Large intestine (tissue), 12 donors: ENCODE measurements at places on chromosomes 16 and 17. TPM values are rescaled to one million over a fixed set of nuclear protein-coding genes. Genes with fewer than 3 reads are reported as not detected.

- H3K36me3 ChIP-seq: no peaks in the 10 kb centered on the region
- peaks cover 4% of the 10 kb centered on the region for H3K4me1 ChIP-seq
- no peak for DNase-seq
- no peak overlapping the region for H3K27ac ChIP-seq
Measured at GRCh38 chr17:5120036-5120435, 4.2 kb downstream of the USP6 start.

Gene ACSM2A
- 0.30 TPM for polyA plus RNA-seq

DNA sequence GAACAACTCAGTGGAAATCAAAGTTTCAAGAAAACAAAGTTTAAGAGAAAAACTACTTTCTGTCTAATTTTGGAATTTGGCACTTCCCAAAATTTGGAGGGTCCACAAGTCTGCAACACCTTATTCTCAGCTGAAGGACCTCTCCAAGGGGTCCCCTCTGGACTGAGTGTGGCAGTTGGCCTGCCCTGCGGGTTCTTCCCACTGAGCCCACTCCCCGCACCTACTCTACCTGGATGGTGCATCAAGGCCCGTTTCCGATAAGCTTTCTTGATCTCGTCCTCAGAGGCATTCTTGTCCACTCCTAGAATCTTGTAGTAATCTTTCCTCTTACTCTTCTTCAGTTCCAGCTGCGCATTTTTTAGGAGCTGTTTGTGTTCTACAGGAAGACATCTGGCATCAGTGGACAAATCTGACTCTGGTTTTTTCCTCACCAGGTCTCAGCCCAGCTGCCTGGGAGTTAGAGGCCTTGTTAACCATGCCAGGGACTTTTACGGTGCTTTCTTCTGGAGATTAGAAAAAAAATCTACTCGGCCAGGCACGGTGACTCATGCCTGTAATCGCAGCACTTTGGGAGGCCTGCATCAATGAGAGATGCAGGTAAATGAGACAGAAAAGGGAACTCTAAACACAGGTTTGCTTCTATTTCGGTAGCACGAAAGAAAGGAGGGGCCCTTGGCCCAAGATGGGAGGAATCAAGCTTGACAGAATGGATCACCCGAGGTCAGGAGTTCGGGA is 15.6 kb downstream of the CNP start:
- no peak overlapping the region for H3K27ac ChIP-seq
- H3K4me1 ChIP-seq: no peaks in the 10 kb centered on the region
- DNase-seq: no peak
- H3K4me3 ChIP-seq: no peak overlapping the region

Gene CFAP97D1
- 0.04 TPM for polyA plus RNA-seq

DNA sequence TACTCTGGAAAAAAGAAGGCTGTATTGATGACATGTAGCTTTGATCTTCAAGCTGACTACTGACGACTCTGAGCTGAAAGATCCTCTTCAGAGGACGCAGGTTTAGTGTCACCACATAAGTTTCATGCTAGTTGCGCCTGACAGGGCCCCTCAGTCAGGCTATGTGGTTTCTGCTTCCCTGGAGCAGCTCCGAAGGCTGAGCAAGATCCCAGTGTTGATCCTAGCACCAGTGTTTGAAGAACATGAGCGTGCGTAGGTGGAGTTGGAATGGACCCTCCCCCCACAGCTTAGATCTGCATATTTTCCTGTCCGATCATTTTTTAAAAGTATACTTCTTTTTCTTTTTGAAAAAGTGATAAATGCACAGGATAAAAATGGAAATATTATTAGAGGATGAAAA is 17.3 kb downstream of the BANP start:
- no peaks in the 10 kb centered on the region for H3K27me3 ChIP-seq
- H3K4me1 ChIP-seq: peaks cover 7% of the 10 kb centered on the region
- no peak overlapping the region for H3K27ac ChIP-seq
- no peak for DNase-seq
- peaks cover 5% of the 10 kb centered on the region for H3K36me3 ChIP-seq
- H3K4me3 ChIP-seq: no peak overlapping the region

Gene HOXB6
- polyA plus RNA-seq: 9.8 TPM

- H3K27ac ChIP-seq: no peak overlapping the region
- no peak for DNase-seq
- no peaks in the 10 kb centered on the region for H3K36me3 ChIP-seq
- H3K4me1 ChIP-seq: no peaks in the 10 kb centered on the region
- no peaks in the 10 kb centered on the region for H3K27me3 ChIP-seq
Measured at GRCh38 chr17:73121506-73121905, 29.0 kb upstream of the SLC39A11 start.

Gene MLKL
- polyA plus RNA-seq: 9.6 TPM

GRCh38 chr17:67435122-67435521 is 58.0 kb downstream of the PITPNC1 start:
- no peak for DNase-seq
- peaks cover under 1% of the 10 kb centered on the region for H3K27me3 ChIP-seq
- H3K4me3 ChIP-seq: no peak overlapping the region
- no peaks in the 10 kb centered on the region for H3K4me1 ChIP-seq
- no peak overlapping the region for H3K27ac ChIP-seq
- no peaks in the 10 kb centered on the region for H3K36me3 ChIP-seq

Gene VAT1L
- 14.8 TPM for polyA plus RNA-seq

GRCh38 chr16:28958216-28958615 is 7.5 kb downstream of the NFATC2IP start:
- H3K27ac ChIP-seq: no peak overlapping the region
- peaks cover 79% of the 10 kb centered on the region for H3K36me3 ChIP-seq
- no peaks in the 10 kb centered on the region for H3K4me1 ChIP-seq
- H3K4me3 ChIP-seq: no peak overlapping the region
- no peak for DNase-seq
- no peaks in the 10 kb centered on the region for H3K27me3 ChIP-seq

GRCh38 chr17:72122010-72122764 is 1.4 kb downstream of the SOX9 start:
- peaks cover 63% of the 10 kb centered on the region for H3K27me3 ChIP-seq
- H3K4me3 ChIP-seq: peak overlapping the region; percentile 66
- no peak for DNase-seq
- peak overlapping the region; percentile 59 for H3K27ac ChIP-seq
- peaks cover 7% of the 10 kb centered on the region for H3K36me3 ChIP-seq

DNA sequence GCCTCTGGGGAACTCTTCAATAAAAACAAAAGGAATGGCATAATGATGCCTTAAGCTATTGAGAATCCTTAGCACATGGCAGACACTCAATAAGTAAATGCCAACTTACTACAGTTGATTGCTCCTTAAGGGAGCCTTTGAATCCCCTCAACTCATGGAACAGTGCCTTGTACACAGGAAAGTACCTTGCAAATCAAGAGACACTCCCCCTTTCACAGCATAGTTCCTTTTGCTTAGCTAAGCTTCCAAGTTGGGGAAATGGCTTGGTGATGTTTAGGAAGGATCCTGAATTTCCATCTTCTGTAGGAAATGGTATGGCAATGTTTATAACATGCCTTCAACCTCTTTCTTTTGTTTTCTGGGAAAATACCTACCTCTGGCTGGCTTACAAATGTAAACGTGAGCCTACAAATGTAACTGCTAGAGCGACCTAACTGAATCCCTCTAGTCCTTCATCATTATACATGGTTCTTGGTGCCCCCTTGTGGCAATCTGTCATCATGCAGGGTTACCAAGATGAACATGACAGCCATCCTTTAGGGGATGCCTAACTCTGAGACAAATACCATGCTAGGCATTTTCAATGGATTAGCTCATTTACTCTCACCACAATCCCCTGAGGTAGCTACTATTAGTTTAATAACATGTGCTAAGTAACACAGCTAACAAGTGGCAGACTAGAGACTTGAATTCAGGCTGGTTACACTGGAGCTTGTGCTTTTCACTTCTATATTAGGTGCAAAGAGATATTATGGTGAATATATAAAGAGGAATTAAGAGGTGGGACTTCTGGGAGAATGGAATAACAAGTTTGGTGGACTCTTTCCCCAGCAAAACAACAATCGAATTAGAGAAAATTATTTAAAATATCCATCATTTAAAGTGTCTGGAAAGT is 65.0 kb downstream of the MMD start:
- H3K4me1 ChIP-seq: no peaks in the 10 kb centered on the region
- DNase-seq: peak; percentile 46
- no peaks in the 10 kb centered on the region for H3K36me3 ChIP-seq
- peaks cover 2% of the 10 kb centered on the region for H3K27me3 ChIP-seq
- no peak overlapping the region for H3K4me3 ChIP-seq

Gene CAPNS2
- polyA plus RNA-seq: 0.09 TPM

Gene TBC1D3K
- polyA plus RNA-seq: 0.96 TPM

- no peak overlapping the region for H3K27ac ChIP-seq
- no peak for DNase-seq
- peaks cover 8% of the 10 kb centered on the region for H3K4me1 ChIP-seq
- H3K27me3 ChIP-seq: no peaks in the 10 kb centered on the region
Measured at GRCh38 chr17:16281351-16281750, 64.3 kb downstream of the PIGL start.

Gene OTOP2
- polyA plus RNA-seq: 1.6 TPM

- no peaks in the 10 kb centered on the region for H3K4me1 ChIP-seq
- H3K36me3 ChIP-seq: peaks cover 6% of the 10 kb centered on the region
- no peak for DNase-seq
- no peak overlapping the region for H3K27ac ChIP-seq
- H3K4me3 ChIP-seq: no peak overlapping the region
Measured at GRCh38 chr17:55158439-55158838, 106.3 kb upstream of the HLF start.
